SW480 (cell line): ENCODE measurements at places on chromosomes 5 and 9.

DNA sequence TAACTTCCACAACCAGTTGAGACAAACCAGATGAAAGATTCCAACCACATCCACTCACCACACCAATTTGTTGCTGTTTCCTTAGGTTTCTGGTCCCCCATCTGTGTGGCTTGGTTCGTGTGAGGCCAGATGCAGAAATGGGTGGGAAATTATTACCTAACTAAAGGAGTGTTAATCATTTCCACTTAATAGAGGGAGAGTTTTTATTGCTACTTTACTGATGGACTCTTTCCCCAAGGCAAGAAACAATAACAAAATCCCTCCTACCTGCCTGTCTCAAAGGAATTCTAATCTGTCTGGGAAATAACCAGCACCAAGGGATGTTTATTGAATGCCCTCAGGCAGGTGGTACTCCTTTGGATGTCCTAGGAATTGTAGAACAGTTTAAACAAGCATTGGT, 76.3 kb downstream of the TMEM167A start:
- no peak for DNase-seq

- DNase-seq, result no peak
These were observed 135.0 kb downstream of the OXCT1 start for GRCh38 chr5:41735213-41735612.

GRCh38 chr5:181037365-181037861, 2.7 kb upstream of the BTNL9 start:
- DNase-seq, result peak; percentile 49

GRCh38 chr9:87515006-87515405, 17.3 kb downstream of the DAPK1 start:
- no peak for DNase-seq

DNA sequence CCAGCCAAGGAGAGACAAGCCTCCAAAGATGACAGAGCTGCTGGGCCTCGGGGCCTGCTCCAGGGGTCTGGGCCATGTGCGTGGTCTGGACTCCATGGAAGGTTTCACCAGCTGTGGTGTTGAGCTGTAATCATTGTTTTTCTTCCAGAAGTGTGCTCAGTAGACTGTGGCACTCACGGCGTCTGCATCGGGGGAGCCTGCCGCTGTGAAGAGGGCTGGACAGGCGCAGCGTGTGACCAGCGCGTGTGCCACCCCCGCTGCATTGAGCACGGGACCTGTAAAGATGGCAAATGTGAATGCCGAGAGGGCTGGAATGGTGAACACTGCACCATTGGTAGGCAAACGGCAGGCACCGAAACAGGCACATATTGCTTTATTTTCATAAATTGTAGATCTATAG, 164.8 kb upstream of the WWC1 start:
- DNase-seq, result no peak
